ENCODE measurements at places on chromosomes 1 and 21.

- DNase-seq: no peak
Observed at GRCh38 chr1:82048596-82048995, 247.9 kb downstream of the ADGRL2 start.

- peak; percentile 88 for DNase-seq
Observed at GRCh38 chr1:93909146-93910050, at the start of gene GCLM. Gene GCLM (minus strand): TSS chr1:93909430. CDS start chr1:93909163, 267 bp downstream.

GRCh38 chr1:94887106-94887505 lies 39.8 kb downstream of the CNN3 start:
- no peak for DNase-seq

- DNase-seq: no peak
Observed at GRCh38 chr1:1614204-1614953, 921 bp upstream of the MIB2 start.

DNA sequence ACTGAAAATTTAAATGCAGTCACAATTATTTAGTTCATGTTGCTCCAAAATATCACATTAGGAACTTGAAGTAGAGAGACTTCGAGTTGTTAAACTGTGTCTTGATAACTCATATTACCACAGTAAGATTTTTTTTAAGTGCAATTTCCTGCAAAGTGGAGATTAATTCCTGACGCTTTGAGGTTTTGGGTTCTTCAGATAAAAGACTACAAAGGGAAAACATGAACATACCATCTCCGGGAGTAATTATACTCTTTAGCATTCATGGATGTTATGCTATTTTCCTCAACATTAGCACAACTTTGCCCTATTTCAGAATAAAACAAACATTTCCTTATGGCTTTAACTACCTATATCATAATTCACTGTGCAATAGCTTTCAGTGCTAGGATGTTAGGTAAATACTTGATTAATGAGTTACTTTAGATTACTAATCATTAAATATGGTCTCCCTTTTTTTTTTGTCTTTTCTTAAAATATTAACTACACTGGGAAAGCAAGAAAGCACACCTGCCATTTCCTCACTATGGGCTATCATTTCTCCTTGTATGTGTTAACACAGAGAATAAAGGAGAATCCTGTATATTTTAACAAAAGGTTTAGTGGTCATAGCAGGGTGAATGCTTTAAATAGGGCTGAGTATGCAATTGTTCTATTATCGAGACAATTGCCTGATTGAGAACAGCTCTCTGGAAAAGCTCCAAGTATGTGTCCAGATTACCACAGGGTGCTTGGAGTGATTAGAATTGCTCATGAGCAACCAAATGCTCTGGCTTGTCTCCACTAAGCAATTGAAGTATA lies 252.5 kb upstream of the C1orf105 start:
- no peak for DNase-seq

GRCh38 chr1:69585666-69586065 lies 17.9 kb downstream of the LRRC7 start:
- DNase-seq: no peak

- DNase-seq: no peak
Observed at GRCh38 chr1:153537376-153537730, 1.6 kb upstream of the S100A6 start.

- DNase-seq: no peak
Observed at GRCh38 chr1:184843732-184844495, 89.3 kb upstream of the EDEM3 start.

DNA sequence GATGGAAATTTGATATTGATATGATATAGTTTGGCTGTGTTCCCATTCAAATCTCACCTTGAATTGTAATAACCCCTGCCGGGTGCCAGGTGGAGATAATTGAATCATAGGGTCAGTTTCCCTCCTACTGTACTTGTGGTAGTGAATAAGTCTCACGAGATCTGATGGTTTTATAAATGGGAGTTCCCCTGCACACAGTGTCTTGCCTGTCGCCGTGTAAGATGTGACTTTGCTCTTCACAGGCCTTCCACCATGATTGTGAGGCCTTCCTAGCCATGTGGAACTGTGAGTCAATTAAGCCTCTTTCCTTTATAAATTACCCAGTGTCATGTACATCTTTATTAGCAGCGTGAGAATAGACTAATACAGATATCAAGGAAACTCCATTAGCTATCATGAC lies 74.6 kb downstream of the MAP3K7CL start:
- DNase-seq: no peak

DNA sequence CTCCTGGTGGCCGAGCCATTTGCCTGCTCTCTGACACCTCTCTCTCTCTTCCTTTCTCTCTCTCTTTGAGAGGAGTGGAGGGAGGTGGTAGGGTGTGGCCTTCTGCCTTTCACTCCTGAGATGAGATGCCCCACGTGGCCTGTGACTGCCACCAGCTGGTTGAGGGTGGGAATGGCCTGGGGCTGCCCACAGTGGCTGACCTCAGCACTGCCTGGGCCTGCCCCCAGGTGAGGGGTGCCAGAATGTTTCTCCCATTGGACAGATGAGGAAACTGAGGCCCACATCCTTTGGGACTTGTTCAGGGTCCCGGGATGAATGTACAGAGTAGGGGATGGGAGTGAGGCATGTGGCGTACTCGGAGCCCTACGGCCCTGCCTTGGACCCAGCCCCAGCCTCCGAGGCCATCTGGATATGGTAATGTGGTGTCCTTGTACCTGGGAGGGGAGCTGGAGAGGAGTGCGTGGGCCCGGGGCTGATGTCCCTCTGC lies 12.7 kb upstream of the C1orf167 start:
- no peak for DNase-seq

DNA sequence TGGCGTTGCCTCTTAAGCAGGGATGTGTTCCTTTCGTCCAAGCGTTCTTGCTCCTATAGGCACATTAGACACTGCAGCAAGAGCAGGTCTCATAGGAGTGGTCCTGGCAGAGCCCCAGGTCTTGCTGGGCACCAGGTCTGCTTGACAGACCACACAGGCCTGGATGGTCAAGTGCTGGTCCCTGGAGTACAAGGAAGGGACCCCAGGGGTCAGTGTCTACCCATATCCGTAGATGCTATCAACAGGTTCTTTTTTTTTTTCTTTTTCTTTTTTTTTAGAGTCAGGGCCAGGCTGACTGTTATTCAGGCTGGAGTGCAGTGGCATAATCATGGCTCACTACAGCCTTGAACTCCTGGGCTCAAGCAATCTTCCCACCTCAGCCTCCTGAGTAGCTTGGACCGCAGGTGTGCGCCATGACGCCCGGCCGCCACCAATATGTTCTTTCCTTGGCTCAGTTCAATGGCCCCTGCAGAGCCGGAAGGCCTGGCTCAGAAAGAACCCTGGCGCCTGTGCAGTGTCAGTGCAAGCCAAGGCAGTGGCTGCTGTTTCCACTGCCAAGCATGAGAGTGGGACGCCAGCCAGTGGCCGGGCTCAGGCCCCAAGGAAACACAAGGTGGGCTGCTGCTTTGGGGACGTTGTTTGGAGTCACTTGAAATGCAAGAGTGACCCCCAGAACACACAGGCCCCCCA lies 10.0 kb upstream of the TNFRSF8 start:
- no peak for DNase-seq

DNA sequence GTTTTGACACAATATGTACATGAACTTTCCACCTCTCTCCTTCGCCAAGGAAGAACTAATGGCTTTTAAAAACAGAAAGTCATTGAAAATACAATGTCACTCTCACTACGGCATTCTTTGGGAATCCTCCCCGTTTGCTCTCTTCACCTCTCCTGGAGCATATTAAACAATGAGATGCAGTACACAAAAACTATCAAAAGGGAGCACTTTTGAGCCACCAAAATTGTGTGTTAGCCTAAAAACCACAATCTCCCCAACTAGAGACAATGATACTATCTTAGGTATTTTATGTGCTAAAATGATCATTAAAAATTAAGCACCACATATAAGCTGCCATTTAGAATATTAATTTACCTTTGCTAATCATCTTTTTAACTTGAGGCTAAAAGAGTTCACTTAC lies 425.5 kb downstream of the KCTD3 start:
- DNase-seq: no peak

DNA sequence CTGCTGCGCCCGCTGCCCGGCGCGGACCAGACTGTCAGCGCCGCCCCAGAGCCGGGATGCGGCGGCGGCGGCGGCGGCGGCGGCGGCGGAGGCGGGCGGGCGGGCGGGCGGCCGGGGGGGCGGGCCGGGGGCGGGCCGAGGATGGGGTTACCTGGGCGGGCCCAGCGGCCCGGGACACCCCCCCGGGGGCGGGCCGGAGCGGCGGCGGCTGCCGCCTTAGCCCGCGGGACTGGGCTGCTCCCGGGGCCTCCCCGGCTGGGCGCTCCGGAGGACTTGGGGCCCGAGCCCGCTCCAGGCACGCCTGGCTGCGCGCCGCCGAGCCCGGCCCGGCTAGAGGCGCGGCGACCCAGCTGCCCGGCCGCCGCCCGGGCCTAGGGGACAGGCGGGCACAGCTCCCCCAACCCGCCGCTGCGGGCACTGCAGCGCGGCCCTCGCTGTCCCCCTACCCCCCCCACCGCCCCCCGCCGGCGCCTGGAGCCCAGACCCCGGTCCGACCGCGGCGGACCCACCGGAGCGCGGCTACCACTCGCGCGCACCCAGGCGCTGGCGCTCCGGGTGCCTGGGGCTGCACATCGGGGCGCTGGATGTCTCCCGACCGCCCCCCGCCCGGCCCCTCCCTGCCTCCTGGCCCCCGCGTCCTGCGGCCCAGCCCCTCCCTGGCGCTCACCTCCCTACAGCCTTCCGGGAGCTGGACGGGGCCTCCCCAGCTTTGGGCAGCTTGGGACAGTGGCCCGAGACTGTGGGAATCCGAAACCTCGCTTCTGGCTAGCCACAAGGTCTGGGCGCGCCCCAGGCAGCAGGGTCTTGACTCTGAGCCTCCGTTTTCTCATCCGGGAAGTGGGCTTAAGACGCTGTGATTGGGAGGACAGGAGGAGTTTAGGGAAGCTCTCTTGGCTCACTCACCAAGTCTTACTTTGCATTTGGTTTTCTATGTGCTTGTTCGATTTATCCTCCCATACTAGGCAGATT lies at the start of gene WNT4:
Gene WNT4, minus strand, starts transcription at position 33 of the 969 bp plus-strand sequence. CDS start 175 bp downstream, outside the sequence.
- no peak for DNase-seq

- no peak for DNase-seq
Observed at GRCh38 chr1:86138746-86139145, 17.8 kb downstream of the COL24A1 start.

- no peak for DNase-seq
Observed at GRCh38 chr1:56363007-56363770, 216.2 kb downstream of the PLPP3 start.

DNA sequence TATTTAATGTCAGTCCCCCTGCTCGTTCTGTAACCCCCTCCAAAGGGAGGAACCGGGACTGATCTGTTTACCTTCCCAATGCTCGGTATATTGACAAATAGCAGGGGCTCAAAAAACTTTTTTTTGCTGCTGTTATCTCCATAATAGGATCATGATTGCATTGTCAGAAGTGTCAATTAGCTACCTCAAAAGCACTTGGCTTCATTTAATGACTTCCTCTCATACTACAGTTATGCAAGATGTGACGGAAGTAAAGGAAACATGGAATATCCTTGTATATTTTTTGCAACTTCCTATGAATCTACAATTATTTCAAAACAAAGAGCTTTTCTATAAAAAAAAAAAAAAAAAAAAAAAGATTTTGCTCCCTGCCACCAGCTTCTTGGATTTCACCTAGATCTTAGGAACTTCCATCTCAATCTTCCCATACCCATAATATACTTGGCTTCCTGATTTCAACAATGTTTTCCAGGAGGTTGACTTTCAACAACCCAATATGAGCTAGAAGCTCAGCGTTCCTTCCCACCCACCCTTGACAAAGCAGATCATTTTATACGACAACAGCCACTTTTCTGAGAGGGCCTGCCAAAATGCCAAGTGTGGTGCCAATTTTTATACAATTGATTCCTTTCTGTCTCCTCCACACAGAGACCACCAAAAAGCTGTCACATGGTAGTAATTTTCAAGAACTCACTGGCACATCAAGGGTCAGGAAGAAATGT lies 71.7 kb downstream of the SETD4 start:
- DNase-seq: no peak

DNA sequence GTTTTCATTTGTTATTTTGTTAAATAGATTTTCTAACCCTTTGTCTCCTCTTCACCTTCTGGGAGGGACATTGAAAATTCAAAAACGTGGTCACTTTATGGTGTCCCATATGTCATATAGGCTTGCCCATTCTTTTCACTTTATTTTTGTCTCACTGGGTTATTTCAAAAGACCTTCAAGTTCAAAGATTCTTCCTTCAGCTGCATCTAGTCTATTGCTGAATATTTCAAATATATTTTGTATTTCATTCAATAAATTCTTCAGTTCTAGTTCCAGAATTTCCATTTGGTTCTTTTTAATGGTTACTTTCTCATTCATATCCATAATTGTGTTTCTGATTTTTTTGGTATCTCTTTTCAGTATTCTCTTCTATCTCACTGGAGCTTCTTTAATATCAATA lies 11.6 kb upstream of the KCTD3 start:
- DNase-seq: no peak

DNA sequence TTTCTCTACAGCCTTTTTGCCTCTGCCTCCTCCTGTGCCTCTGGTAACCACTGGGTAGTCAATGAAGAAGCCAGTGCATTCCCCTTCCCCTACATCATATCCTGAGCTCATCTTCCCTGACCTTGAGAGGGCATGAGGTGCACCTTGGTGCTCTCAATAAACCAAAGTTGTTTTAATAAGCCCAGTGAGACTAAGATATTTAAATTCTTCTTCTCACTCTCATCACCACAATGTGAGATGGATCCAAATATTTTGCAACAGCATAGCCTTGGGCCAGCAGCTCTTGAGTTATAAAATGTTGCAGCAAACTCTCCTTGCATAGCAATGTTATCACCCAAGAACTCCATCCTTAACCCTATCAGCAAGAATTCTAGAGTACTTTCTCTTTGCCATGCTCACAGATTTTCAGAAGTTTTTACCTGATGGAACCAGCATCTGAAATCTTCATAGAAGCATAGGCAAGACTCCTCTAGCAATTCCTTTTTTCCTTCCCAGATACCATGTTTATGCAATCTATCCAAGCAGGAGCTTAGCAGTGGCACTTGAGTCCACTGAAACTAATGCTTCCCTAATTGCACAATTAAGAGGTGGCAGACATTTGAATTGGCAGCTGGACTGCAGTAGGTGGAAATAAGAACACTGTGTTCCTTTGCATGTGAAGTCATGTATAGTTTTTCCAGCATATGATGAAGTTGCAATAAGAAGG lies 36.8 kb downstream of the CDC7 start:
- DNase-seq: no peak

DNA sequence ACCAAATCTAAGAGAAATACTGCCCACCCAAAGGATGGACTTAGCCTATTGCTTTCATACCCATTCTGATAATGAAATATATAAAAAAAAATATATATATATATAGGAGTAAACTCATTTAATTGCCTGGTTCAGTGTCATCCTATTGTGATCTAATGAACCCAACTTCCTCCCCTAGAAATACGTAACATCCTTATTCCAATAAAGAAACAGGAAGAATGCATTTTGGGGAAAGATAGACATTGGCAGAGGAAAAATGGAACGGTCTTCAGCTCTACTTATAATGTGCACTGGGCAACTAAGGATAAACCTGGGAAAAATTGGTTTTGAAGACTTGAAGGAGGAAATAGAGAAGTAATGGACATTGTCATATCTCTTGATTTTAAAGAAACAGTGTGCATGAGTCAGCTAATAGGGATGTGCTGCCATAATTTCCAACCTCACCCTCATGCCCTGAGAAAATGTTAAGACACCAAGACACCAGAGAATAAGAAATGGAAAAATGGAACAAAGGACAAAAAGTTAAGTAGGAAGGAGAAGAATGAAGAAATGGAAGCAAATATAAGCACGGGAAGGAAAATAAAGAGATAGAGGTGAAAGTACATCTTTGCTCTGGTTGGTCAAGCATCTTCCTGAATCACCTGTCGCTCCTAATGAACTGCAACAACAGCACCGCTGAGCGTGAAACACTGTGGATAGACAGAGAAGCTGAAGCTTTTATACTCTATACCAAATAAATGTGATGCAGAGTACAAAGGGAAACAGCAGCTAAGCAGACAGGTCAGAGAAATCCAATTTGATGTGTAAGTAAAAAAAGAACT lies 5.4 kb downstream of the UBR4 start:
- DNase-seq: no peak
